ENCODE measurements at places on chromosomes 12 and 14.

DNA sequence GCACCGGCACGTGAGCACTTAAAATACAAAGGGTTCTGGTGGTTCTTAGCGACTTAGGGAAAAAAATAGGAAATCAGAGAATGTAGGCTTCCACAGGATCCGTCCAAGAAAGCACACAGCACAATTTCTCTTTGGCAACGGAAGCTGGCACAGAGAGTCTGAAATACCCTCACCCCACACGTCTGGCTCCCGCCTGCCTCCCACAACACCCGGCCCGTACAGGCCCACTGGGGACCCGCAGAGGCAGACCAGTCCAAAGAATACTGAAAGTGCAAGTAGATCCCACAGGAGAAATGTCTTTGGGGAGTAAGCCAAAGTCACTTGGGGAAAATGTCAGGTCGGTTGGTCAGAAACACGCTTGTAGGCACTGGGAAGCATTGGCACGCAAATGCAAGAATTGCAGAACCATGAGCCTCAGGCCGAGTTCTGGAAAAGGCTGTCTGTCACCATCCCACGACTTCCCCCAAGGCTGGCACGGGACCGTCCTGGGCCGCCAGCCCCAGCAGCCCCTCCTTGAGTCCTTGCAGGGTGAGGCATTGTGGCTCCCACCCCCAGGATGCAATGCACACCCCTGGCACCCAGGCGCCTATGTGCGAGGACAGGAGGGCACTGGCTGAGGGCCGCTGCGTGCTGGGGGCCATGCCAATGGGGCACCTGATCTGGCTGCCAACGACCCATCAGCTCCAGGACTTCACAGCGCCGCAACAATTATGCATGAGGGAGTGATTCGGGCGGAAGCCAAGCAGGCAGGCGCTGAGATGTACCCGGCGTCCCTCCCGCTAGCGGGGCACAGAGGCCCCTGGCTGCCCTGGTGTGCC, 29.7 kb downstream of the CHGA start:
- no peak for DNase-seq

GRCh38 chr14:93903342-93904184, 23.6 kb upstream of the FAM181A start:
- no peak for DNase-seq

GRCh38 chr12:124756760-124757159, 106.9 kb downstream of the SCARB1 start:
- DNase-seq, result no peak

GRCh38 chr12:101763246-101763931, 24.1 kb upstream of the SYCP3 start:
- no peak for DNase-seq

GRCh38 chr14:105030836-105031396, 10.0 kb upstream of the CDCA4 start:
- DNase-seq, result no peak

DNA sequence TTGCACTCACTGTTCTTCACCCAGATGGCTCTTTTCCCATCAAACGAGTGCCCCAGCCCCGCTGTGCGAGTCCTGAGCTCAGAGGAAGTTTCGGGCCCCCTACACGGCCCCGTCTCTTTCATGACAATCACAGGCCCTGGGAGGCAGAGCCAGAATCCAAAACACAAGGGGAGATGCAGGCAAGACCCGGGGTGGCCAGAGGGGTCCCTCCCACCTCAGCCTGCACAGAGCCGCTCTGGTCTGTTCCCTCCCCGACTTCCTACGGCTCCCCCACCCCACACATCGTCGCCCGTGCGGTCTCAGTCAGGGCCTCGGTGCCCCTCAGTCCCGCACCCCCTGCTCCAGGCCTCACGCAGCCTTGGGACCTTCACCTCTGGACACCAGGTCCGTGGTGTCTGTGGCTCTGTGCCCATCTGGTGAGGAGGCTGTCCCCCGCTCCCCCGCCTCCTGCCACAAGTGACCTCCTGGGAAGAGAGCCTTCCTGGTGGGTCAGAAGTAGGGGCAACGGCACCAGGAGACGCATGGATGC, 8.9 kb downstream of the GPR132 start:
- no peak for DNase-seq

All from NCI-H1930 (cell line).